NCI-H774 (cell line): ENCODE measurements at places on chromosomes 5 and 9.

- DNase-seq: no peak
These were observed 7.4 kb downstream of the TRAF1 start for GRCh38 chr9:120918931-120919842.

- peak; percentile 60 for DNase-seq
These were observed 5.9 kb upstream of the CFAP90 start for GRCh38 chr5:7856855-7857254.

DNA sequence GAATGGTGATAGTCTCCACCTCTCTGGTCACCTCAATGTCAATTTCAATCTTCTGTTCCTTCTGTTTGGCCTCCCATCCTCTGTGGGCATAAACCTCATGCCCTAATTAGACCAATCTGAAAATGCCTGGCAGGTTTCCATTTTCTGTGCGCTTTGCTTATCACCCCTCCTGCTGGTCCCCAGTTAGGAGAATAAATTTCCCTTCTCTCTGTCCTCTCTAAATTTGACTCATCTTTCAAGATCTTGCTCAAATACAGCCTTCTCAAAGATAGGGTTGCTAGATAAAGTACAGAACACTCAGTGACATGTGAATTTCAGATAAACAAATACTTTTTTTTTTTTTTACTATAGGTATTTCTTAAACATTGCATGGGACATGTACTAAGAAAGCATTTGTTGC is 69.4 kb upstream of the CD180 start:
- DNase-seq: no peak

DNA sequence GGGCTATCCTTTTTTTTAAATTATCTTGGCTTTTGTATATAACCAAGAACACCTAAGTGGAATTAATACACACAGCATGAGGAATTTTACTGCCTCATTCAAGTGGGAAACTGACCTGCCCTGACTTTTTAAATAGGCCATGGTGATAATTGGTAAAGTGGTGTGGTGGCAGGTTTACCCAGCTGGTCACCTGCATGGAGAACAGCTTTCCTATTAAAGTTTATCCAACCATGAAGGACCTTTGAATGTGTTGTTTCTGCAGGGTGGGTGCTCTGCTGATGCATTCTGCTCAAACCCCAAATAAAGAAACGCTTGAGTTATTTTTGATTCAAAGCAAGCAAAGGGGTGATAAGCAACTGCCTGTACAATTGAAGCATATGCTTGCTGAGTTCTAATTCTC is 261.0 kb upstream of the GRIN3A start:
- peak; percentile 84 for DNase-seq

DNA sequence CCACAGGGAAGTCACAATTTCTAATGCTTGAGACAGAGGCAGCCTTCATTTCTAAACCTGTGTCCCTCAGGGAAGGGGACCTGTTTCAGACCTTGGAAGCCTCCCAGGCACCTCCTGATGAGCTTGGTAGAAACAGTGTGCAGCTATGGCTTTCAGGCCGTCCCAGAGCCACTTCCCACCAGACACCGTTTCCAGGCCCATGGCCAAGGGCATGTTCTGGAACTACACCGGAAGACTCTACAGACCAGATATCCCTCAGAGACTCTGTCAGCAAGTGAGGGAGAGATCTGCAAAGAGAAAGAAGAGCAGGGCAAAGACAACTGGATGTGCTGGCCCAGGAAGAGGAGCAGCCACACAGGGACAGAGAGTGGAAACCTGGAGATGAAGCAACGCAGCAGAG is 82.2 kb upstream of the HSPA9 start:
- DNase-seq: no peak

DNA sequence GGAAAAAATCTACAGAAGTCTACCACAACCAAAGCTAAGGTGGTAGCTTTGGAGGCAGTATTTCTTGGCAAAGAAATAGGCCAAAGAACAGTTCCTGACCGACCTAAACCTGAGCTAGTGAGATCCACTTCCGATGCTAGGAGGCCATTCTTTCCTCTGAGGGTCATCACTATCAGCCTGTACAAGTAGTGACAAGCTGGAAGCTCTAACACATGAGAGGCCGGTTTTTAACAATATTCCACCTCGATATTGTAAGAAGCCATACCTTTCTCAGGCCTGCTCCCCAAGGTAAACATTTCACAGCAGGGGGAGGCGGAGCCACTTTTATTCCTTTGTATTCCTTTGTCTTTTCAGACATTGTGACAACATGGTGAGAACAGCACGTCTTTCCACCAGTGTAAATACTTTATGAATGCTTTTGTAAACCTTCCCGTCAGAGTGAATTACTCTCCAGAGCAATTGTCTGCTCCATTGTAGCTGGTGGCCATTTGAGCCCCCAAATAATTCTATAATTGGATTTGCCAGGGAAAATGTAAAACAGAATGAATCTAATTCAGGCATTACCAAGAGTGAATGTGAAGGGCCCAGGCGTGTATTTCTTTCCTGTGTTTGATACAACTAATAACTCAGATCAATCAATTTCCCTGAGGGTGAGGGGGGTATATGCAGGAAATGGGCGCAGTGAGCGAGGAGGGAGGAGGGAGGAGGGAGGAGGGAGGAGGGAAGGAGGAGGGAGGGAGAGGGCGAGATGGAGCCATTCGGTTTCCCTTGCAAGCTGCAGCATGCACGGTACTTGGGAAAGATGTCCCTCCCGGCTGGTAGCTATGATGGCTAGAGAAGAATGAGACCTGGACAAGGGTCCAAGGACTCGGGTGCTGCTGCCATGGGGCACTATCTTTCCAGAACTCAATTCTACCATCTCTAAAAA is 166.6 kb downstream of the CDK5RAP2 start:
- DNase-seq: peak; percentile 96

GRCh38 chr9:88991066-88992034 is at the start of gene S1PR3:
Gene S1PR3, plus strand, starts transcription at chr9:88991468. Its CDS starts 9,733 bp downstream, at chr9:89001201.
- no peak for DNase-seq

DNA sequence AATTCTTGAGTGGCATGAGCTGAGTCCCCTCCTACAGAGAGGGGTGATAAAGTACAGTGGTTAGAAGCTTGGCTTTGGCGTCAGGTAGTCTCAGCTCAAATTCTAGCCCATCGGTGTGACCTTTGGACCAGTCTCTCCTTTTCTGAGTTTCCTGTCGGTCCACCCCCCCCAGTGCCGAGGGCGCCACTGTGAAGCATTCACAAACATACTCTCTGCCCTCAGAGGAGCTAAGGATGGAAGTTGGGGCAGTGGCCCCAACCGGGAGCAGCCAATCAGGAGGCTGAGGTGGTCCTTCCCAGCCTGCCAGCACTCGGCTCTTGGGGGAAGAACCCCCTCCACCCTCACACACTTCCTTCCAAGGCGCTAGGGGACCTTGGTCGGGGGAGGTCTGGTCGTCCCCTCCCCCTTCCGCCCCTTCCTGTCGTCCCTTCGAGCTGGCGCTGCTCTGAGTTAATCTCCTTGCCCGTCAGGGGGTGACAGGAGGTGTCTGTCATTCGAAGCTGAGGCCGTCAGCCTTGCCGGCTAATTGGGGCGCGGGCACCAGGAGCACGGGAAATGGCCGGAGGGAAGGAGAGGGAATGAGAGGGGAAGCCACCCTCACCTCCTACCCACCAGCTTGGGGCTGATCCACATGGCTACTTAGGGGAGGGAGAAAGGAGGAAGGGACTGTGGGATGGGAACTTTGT is 53.0 kb downstream of the CXXC5 start:
- no peak for DNase-seq

- no peak for DNase-seq
These were observed 6.1 kb downstream of the PTCD2 start for GRCh38 chr5:72326306-72326649.

- no peak for DNase-seq
These were observed 11.4 kb downstream of the SLIT3 start for GRCh38 chr5:169289520-169289919.

GRCh38 chr5:73338256-73339050 is 110.1 kb downstream of the FOXD1 start:
- peak; percentile 17 for DNase-seq

DNA sequence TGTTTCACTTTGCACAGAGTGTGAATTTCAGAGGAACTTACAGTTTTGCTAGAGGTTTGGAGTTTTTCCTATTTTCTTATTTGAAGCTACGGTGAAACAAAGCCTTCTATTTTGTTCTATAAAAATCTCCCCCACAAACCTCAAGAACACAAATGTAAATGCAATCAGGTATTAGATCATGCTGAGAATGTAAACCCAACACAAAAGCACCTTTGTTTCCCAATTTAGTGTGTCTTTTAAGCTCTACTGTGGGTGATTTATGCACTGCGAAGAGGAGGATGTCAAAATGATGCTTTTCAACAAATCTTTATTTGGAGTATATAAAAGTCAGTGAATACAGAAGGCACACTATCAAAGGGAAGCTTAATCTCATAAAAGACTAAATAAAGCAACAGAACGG is 4.3 kb upstream of the DRD1 start:
- no peak for DNase-seq

DNA sequence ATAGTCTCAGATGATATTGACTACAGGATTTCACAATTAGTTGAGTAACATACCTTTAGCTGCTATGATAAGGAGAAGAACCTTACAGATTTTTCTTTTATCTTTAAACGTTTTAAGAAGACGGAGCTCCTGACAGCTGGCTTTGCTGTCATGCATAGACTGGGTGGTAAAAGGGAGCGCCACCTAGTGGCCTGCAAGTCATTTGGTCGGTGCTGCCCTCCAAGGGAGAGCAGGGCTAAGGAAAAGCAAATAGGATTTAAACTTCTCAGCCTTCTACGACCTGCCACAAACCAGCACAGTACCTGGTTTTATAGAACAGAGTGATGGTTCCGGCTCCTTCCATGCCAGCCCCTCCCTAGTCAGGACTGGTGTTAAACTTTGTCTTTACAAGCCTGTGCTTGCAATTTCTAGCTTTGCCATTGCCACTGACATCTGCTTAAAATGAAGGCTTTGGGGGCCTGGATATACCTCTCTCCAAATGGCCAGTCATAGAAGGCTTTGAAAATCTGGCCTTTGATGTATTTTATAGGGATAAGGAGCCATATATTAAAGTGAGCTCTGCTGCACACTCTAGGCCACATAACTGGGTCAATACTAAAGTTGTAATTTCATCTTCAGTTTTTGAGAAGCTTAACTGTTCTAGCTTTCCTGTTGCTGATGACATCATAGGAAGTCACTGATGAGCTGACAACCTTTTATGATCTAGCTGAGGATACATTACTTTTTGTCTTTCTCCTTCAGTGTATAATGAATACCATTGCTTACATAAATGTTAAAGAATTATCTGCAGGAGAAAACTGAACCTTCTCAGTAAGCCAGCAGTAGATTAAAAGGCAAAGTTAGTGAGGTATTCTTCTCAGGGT is 31.1 kb upstream of the ADAMTSL1 start:
- DNase-seq: peak; percentile 75

- no peak for DNase-seq
These were observed 76.5 kb downstream of the DAP start for GRCh38 chr5:10684303-10685086.

GRCh38 chr5:94017579-94017978 is 276.2 kb upstream of the POU5F2 start:
- DNase-seq: no peak

GRCh38 chr9:120926397-120926928 is at the start of gene TRAF1:
Gene TRAF1, minus strand, starts transcription at chr9:120926796. Its CDS starts 721 bp downstream, at chr9:120926075.
- no peak for DNase-seq

- no peak for DNase-seq
These were observed 97.7 kb upstream of the PRRC1 start for GRCh38 chr5:127419683-127420257.

DNA sequence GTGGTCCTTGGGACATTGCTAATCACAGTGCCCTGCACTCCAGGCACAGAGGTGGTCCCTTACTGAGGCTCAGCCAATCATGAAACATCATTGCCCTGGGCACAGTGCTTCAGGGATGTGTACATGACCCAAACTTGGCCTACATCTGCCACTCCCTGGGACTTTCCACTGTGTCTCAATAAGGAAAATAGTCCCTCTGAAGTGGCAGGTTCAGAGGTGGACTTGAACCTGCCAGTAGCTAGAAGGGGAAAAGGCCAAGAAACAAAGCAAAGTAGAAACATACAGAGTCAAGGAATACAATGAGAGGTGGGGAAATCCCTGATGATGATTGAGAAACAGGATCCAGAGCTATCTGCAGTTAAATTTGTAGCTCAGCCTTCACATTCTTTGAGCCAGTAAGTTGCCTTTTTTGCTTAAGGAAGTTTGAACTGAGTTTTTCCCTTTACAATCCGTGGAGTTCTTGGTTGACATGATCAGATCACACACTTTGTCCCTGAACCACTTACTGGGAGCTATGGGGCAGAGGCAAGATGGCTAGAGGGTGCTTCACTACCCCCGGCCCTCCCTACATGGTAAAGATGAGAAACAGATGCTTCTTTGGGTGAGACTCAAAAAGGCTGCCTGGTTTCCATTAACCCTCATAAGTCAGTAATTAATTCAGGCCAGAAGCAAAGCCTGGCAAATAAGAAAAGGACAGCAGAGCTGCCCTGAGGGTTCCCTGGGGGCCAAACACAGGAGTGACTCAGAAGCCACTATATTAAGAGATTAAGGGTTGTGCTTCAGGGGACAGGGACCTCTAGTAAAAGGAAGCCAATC is 57.6 kb downstream of the SH3TC2 start:
- no peak for DNase-seq

- DNase-seq: no peak
These were observed 4.3 kb downstream of the ARRDC3 start for GRCh38 chr5:91378752-91379211.

- DNase-seq: no peak
These were observed 38.1 kb upstream of the GFPT2 start for GRCh38 chr5:180391276-180391675.

DNA sequence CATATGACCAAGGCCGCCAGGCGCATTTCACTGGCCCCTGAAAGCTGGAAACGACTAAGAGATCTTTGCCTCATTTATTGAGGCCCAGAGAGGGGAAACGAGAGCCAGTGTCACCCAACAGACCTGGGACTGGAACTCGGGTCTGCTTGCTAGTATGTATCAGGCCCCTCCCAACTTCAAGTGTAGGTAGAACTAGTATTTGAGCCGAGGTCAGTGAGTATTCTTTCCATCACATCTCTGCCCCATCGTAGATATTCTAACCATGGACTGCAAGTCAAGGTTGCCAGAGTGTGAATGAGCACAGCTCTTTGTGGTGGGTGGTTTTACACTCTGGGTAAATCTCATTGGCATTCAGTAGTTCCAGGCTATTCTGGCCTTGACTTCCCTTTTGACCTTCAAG is 42.2 kb downstream of the GPR107 start:
- DNase-seq: no peak

- no peak for DNase-seq
These were observed 24.2 kb downstream of the TGFBR1 start for GRCh38 chr9:99129091-99129490.

DNA sequence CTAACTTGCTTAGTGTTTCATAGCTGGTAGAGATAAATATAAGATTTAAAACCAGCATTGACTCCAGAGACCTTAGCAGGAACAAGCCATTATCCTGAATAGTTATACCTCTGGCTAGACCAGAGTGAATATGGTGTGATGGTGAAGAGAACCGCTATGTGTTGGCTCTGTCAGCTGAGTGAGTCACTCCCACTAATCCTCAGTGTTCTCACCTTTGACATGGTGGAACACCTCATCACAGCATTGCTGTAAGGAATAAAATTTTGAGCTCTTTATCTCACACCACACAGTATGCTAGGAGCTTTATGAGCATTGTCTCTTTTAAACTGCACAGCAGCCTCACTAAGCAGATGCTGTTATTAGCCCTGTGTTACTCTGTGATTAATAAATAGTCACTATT is 90.7 kb upstream of the DHFR start:
- no peak for DNase-seq

GRCh38 chr9:22107202-22108045 is 98.3 kb upstream of the CDKN2B start:
- no peak for DNase-seq
